ENCODE measurements at places on chromosomes 1 and 21.

DNA sequence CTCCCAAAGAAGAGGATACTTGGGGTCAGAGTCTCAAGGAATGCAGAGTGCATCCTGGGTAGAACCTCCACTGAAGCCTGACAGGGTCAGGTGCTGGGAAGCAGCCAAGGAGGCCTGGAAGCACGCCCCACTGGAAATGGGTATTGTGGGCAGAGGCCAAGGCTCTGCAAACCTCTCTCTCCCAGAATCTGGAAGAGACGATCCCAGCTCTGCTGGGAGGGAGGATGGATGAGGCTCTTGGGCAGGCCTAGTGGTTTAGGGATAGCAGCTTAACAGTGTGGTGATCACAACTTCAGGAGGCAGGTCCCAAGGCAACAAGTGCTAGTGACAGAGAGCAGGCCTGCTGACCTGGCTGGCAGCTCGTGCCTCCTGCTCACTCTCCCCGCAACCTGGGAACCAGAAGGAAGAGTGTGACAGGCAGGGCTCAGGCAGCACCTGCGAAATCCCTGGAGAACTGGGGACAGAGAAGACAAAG lies 641.0 kb downstream of the PLPP3 start:
- DNase-seq = no peak

GRCh38 chr21:41847066-41847804 lies 31.9 kb downstream of the PRDM15 start:
- no peak for DNase-seq

GRCh38 chr1:224113918-224114786 lies at the start of gene FBXO28:
TSS of gene FBXO28 (plus strand) at chr1:224114111. CDS start at chr1:224114130, 19 bp downstream.
- DNase-seq = peak; percentile 94

GRCh38 chr21:32065654-32066053 lies 192.8 kb downstream of the HUNK start:
- DNase-seq = no peak

GRCh38 chr1:69519006-69519405 lies 48.7 kb upstream of the LRRC7 start:
- no peak for DNase-seq

DNA sequence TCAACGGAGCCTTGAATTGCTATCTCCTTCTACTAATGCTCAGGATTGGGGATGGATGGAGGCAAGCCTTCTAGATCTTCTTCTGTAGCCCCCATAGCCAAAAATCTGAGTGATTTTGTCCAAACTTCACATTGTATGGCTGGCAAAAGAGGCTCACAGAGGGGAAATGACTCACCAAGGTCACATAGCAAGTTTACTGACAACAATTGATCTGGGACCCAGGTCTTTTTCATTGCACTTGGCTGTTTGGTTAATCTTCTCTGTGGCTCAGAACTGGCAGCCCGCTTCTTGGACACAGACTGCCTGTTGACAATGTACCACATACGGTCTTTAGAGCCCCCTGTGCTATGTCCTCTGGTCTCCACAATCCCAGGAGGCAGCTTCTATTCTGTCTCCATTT lies 3.0 kb upstream of the LACTBL1 start:
- no peak for DNase-seq

DNA sequence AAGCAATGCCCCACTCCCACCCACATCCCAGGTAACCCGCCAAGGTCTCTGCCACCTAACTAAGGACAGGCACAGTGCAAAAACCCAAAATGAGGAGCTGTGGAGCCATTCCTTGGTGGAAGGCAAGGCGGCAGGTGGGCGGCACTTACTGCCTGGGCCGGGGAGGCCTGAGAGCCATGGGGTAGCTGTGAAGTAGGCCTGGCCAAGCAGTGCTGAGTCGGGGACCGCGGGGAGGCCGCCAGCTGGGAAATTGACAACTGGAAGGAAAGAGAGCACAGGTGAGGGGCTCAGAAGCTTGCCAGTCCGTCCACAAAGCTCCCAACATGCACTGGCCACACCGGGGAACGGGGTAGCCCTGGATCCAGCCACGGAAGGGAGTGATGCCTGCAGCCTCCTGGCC lies 85.3 kb downstream of the NPHP4 start:
- no peak for DNase-seq

Measured in right lung (tissue), 10 donors.